ENCODE measurements at places on chromosomes 7 and 10.
A peak's percentile ranks its signal among the peaks of the same experiment; 100 is the strongest.

DNA sequence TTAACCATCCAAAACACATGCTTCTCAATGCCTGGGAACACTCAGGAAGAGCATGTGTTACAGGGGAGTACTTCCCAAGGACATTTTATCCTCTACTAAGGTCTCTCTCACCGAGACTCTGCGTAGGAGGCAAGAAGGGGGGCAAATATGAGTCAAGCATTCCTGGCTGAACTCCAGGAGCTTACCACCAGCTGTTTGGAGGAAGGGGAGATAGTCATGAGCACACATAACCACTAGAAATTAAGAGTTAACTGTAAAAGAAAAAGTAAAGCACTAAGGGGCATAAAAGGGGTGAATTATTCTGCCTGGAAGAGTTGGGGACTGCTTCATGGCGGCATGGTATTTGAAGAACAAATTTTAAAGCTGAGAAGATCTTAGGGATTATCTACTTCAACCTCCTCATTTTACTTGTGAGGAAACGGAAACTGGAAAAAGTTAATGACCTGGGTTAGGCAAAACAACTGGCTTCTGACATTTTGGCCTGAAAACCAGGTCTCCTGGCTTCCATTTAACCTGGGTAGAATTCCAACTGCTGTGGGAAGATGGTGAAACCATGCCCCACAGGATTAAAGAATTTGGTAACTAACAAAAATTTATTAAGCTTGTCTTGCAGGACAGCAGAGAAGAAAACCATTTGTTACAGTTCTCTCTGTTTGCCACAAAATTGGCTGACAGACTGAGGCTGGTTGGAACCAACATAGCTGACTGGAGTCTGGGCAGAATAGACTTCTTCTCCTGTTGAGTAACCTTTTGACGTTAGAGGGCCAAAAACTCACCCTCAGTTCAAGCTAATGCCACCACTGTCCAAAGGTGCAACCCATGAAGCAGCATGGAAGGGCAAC, 85.5 kb downstream of the SLC25A13 start:
- peak; percentile 63 for DNase-seq

GRCh38 chr7:116028787-116029186, 1.8 kb downstream of the TFEC start:
- no peak for DNase-seq

DNA sequence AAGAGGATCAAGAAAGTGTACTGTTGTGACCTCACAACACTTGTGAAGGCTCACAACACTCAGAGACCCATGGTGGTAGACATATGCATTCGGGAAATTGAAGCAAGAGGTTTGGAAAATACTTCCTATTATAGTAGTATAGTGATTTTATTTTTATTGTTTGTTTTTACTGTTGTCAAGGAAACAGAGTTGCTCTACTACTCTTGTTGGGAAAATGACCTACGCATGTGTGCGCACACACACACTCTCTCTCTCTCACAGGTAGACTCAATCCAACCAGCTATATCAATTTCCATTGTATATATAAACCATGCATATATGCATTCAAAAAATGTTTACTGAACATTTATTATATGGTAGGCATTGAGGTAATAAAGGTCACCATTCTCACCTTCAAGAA, 63.7 kb upstream of the PRR15 start:
- no peak for DNase-seq

DNA sequence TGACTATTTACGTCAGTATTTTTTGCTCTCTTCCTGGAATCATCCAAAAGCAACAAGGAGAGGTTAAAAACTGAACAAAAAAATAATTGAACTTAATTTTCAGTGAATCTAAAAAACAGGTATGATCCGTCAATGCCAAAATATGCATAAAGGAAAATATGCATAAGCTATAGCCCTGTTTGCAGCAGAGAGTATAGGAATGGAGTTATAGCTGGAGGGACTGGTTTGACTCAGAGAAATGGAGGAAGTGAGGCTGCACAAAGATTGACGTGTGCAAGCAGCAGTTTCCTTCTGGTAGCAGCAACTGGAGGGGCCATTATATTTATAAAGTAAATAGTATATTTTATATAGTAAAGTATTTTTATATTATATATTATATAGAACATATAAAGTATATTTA, 37.1 kb downstream of the GNG11 start:
- no peak for DNase-seq

DNA sequence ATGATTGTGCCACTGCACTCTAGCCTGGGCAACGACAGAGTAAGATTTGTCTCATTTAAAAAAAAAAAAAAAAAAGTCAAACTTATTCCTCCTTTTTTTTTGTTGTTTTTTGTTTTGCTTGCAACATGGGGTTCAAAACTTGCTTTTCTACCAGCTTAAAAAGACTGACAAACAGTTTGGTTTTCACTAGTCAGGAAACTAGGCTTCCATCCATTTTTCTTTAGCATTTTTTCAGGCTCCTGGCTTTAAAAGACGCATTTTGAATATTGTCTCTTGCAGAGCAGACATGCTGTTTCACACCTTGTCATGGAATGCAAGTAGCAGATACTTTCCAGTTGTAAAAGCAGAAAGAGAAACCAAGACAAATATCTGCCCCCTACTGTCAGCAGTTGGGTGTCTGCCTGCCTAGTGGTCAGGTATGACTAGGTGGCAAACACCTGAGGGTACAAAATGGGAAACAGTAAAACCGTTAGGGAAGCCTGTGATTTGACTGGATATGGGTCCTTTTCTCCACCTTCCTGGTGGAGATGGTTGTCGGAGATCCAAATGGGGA, 139.9 kb downstream of the CCDC71L start:
- peak; percentile 8 for DNase-seq

DNA sequence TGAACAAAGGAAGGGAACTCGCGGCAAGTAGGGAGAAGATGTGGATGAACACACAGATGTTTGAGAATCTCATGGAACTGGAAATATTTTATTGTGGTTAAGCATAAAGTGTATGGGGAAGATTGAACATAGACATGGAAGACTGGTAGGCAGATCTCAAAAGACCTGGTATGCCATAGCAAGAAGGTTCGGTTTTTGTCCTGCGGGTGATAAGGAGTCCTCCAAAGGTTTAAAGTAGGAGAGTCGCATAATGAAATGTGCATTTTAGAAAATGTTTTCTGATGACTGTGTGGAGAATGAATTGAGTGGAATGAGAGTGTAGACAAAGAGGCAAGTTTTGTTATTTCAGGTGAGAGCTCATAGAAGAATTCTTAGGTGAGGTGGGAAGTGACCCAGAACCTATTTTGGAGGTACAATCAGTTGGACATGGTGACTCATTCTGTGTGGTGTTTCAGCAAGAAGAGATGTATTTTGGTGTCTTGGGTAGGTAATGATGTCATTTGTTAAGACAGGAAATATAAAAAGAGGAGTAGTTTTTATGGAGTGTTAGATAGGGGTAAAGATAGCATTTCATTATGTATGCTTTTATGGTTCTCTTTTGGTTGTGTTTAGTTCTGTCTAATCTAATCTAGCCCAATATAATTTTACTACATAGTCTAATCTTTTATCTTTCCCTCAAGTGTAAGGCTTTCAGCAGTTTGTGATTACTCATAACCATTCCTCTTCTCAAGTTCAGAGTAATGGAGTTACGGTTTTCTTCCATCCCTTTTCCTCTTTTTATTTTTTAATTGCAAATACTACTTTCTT, 239.2 kb downstream of the EXOC4 start:
- no peak for DNase-seq

DNA sequence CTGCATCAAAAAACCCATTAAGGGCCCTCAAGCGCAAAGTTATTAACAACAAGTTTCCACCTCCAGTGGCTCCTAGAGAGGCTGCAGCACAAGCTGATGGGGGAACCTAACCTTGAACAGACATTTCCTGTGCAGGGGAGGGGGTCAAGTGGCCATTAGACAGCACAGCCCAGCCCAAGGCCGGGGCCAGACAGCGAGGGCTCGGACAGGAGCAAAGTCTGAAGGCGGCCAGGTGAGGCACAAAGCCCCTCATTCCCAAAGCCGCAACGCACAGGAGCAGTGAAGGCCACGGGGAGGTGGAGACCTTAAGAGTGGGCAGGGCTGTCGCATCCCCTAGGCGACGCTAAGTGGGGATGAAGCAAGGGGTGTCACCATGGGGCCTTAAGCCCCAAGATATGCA, 73.2 kb upstream of the ZNF746 start:
- DNase-seq, result no peak

DNA sequence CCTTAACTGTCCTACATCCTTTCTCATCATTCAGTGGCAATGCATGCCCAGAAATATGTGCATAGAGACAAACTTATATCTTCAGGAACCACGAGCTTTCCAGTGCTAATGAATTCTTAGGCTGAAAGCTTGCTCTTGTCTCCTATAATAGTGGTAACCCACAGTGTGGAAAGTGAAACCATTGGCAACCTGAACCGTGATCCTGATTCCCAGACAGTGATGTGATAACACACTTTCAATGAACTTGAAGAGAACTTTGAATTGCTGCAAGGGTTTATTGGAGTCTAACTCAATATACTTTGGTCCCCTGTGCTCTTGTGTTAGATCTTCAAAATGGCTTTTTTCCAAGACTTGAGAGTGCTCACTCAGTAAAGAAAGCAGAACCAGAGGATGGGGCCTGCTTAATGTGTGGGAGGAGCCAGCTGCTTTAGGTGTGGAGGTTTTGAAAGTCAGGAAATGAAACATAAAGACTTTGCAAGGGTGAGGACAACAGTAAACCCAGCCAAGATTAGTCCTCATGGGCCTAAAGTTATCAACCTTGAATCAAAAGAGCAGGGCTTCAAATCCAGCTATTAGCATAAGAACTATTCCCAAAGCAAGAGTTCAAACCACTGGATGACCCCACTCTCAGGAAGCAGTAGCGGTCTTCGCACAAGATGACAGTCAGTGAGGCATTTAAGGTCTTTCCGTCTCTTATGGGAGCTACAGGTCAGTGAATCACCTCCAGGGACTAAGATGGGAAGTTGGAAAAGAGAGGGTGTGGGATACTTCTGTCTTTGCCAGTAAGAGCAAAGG, 332.4 kb upstream of the NRP1 start:
- DNase-seq, result no peak

- DNase-seq, result peak; percentile 62
These were observed 11.8 kb upstream of the TFAM start for GRCh38 chr10:58373442-58373827.

DNA sequence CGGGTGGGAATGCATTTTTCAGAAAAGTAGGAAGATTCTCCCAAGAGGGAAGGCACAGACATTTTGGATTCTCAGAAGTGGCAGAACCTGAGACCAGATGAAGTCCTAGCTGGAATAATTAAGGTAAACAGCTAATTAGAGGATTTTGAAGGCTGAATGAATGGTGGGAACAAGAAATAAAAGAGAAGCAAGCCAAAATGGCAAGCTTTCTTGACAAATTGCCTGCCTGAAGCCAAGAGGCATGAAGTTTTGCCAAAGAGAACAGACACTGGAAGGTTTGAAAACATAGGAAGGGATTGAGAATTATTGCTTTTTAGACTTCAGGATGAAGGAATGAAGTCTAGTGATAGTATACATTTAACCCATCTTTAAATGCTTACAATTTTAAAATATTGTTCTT, 115.0 kb upstream of the SEM1 start:
- no peak for DNase-seq

DNA sequence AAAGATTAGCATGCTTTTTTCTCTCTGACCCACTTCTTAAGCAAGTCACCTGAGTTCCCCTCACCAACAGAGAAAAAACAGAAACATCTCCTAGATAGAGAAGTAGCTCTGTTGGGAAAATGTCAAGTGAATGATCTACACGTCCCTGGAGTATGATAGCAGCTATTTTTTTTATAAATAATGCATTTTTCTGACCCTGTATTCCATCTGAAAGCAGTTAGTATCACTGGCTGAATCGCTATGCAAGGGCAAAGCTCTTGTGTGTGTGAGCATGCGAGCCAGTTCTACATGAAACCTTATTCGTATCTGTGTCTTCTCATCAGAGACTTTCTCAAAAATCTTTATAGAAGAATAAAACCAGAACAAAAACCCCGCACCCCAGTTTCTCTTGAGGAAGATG, 8.2 kb downstream of the ANKMY2 start:
- DNase-seq, result no peak

- no peak for DNase-seq
These were observed 76.4 kb downstream of the CELF2 start for GRCh38 chr10:11093771-11094736.

- DNase-seq, result no peak
These were observed 148.2 kb downstream of the ETV1 start for GRCh38 chr7:13841284-13841683.

Measured in ACHN (cell line).